ENCODE measurements at places on chromosomes 12 and 14.

DNA sequence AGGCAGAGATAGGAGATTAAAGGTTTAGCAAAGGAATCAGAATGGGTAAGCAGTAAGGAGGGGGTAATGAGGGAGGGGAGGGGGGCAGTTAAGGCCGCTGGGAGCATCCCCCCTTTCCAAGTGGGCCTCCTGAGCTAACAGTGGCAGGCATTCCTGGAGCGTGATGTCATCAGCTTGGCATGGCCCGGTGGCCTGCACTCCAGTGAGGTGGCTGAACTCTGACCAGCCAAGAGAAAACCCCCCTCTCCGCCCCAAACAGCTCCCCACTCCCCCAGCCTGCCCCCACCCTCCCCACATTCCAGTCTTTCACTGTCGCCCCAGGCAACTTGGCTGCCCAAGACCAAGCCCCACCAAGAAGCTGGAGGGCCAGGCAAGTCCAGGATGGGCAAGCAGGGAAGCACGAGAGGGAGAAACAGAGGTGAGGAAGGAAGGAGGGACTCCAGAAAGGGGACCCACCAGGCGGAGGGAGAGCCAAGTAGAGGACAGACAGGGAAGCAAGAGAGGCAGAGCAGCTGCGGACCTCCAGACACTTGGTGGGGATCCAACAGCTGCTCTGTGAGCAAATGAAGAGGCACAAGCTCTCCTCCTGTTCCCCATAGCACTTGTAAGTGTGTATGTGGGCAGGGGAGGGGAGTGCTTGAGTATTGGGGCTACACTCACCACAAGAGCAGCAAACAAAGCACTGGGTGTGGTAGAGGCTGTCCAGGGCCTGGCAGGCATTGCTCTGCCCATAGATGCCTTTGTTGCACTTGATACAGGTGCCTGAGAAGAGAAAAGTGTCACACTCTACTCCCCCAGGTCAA, 4.5 kb downstream of the AJUBA start:
- DNase-seq = no peak

- DNase-seq = no peak
These were observed 36.4 kb upstream of the TUNAR start for GRCh38 chr14:95840094-95840700.

GRCh38 chr14:103932791-103933490, 4.7 kb downstream of the TDRD9 start:
- no peak for DNase-seq

GRCh38 chr12:121827351-121828099, 23.7 kb downstream of the SETD1B start:
- no peak for DNase-seq

DNA sequence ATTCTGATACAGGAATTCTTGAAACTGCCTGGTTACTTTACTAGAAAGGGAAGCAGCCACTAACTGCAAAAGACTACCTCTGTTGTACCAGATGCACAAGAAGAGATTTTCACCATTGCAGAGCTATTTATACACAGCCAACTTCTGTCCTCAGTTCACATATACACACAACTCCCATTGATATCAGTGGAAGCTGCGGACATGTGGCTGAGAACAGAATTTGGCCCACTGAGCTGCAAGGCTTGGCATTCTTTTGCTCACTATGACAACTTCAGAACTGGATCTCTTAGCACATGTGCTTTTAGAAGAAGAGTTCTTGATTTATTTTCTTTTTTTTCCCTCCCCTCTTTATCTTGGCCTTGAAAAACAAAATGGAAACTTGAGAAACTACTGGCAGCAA, 28.3 kb downstream of the PTPRO start:
- DNase-seq = no peak

DNA sequence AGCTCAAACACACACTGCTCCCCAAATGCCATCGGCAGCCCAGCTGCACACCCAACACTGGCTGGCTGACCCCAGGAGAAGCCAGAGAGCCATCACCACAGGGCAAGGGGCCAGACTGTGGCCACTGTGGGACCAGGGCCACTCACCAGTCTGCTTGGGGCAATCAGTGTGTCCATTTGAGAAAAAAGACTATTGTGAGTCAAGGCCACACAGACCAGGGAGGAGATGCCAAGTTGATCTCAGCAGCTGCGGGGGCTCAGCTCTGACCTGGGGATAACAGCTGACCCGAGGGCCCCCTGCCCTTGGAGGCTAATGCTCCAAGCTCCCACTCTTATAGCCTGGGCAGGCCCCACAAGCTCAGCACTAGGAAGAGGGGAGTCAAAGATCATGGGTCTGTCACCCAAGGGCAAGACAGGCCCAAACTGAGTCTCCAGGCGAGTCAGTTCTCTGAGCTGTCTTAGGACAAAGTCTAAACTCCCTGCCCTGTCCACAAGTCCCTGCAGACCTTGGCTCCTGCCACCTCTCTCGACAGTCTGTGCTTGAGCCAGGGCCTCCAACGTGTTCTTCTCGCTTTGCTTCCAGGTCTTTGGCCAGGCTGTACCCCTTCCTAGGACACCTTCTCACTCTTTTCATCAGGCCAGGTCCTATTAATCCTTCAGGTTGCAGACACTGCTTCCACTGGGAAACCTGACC, 30.1 kb upstream of the PNMA1 start:
- DNase-seq = peak; percentile 56

GRCh38 chr12:131133994-131134393, 180.3 kb downstream of the ADGRD1 start:
- DNase-seq = no peak

DNA sequence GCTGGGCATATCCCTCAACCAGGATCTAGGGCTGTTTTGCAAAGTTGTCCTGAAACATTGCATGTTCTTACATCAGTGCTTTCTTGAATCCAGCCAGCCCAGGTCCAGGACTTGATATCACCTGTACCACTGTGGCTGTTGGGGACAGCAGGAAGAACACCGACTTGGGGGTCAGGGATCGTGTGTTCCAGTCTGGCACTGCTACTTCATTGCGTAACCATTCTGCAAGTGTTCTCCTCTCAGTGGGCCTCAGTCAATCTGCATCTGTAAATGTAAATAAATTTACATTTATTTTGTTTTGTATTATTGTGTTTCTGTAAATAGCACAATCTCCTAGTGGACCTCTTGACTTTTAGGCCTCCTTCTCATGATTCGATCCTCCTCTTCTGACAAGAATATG, 167.3 kb downstream of the SUDS3 start:
- DNase-seq = no peak
